SHP77 treated with DMSO at 0.1 percent for 48 hours (cell line): ENCODE measurements at places on chromosomes 12 and 14.

- no peak for DNase-seq
Observed at GRCh38 chr12:15726878-15727150, 62.4 kb downstream of the EPS8 start.

- DNase-seq, result no peak
Observed at GRCh38 chr12:31265722-31266121, 60.2 kb downstream of the SINHCAF start.

DNA sequence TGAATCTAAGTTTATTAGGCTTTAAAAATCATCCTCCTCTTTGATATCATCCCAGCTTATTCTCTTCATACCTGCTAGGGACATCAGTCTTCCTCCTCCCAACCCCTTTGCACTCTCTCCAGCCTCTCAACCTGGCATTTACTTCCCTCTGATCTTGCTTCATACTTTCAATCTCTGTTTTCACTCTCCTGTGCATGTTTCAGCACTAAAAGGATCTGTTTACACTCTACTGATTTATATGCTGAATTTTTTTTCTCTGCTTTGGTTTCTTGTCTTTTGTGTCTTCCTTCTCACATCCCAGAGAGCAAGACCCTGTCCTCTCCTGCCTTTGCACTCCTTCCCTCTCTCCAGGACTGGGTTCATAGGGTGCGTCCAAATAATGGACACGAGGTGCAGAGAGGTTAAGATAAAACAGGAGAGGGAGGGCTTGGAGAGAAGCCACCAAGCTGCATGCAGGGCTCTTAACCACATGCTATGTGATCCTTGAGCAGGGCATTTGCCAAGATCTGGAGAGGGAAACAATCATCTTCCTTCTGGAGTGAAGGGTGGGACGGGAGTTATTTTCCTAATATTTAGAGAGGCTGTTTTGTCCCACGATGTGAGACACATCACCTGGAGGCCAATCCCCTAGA, 3.0 kb upstream of the CISTR start:
- no peak for DNase-seq

DNA sequence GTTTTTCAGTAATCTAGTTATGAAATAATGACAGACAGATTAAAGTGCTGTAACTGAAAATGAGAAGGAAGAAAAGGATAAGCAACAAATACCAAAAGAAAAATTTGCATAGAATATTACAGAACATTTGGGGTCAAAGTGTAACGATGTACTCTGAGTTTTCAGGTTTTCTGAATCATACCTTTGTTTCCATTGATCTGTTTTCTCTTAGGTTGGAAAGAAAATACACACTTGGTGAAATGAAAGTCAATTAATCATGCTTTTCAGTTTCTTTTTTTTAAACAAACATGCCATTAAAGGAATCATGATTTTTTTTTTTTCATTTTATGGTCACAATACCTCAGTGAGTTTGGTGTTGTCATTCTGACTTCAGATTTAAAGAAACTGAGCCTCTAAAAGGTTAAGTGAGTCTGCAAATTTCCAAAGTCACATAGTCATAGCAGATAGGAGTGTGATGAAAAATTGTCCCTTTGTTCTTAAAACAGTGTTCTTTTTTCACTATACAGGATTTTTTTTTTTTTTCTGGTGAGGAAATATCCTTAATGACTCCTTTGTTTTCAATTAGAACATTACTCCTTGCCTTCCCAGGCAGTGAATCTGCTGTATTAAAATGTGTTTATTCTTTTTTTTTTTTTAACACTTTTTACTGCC, 35.9 kb upstream of the PZP start:
- no peak for DNase-seq

GRCh38 chr14:24673534-24674203, 39.7 kb upstream of the GZMB start:
- no peak for DNase-seq
